ENCODE measurements at places on chromosomes 11 and 22.

- no peak for DNase-seq
Observed at GRCh38 chr11:70473873-70474690, 75.8 kb downstream of the CTTN start.

DNA sequence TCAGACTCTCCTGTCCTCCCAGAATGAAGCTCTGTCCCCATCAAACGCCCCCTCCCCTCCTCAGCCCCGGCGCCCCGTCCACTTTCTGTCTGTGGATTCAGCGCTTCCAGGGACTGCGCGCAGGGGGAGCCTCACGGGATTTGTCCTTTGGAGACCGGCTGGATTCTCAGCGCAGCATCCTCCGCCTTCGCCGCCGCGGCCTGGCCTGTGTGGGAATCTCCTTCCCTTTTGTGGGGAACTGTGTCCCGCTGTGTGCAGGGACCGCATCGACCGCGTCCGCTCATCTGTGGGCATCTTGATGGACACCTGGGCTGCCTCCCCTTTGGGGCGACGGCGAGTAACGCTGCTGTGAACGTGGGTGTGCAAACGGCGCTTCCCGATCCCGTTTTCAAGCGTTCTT is 1.1 kb upstream of the SCT start:
- DNase-seq = no peak

GRCh38 chr11:127919206-127920000 is 668.0 kb downstream of the ETS1 start:
- DNase-seq = peak; percentile 1

- no peak for DNase-seq
Observed at GRCh38 chr11:116836632-116836991, 810 bp downstream of the APOA1 start.

DNA sequence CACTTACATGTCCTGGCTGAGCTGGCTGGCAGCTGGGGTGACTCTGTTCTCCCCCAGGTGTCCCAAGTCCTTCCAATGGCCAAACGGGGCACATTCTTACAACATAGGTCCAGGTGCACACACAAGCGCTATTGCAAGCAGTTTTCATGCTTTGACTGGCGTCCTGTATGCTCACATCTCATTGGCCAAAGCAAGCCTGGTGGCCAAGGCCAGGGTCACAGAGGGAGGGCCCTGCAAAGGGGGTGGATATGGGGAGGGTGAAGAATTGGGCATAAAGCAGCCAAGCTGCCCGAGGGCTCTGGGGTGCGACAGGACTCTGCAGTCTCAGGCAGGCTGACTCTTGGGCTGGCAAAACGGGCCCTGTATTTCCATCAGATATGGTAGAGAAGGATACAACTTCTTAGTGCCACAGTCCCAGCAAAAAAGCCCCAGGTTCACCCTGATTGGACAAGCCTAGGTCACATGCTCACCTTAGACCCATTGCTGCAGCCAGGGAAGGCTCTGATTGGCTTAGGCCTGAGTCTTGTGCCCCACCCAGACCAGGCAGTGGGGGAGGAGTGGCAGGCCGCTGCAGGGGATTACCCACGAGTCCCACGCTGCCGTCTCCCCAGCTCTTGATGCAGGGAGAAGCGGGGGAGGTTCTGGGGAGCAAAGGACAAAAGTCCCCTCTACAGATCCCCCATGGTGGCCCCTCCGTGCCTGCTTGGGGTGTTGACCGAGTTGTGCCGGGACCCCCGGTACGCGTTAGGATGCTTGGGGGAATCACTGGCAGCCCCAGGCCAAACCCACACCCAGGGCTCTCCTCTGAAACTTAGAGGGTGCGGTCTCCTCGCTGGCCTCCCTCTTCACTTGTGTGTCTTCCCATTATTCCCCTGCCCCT is 110.8 kb downstream of the ARHGAP8 start:
- no peak for DNase-seq

DNA sequence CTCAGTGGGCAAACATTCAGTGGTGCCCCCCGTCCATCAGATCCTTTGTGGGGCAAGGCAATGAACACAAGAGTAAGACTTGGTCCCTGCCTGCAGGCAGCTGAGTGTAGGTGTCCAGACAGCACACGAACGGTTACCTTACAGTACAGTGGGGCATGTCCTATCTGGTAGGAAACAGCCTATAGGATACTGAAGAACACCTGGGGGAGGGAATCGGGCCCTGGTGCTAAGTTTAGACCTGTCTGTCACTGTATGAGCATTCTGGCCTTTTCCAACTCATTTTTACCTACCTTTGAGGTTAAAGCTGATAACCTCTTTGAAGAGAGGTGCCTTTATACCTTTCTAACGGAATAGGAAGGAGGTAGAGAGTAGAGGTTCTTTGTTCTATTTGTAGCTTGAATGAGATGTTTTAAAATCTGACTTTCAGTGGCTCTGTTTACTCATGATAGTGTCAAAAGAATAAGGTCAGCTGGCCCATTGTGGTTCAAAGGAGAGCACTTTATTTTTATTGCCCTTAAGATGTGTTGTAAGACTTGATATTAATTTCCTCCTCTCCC is 8.9 kb downstream of the ZNRF3 start:
- no peak for DNase-seq

DNA sequence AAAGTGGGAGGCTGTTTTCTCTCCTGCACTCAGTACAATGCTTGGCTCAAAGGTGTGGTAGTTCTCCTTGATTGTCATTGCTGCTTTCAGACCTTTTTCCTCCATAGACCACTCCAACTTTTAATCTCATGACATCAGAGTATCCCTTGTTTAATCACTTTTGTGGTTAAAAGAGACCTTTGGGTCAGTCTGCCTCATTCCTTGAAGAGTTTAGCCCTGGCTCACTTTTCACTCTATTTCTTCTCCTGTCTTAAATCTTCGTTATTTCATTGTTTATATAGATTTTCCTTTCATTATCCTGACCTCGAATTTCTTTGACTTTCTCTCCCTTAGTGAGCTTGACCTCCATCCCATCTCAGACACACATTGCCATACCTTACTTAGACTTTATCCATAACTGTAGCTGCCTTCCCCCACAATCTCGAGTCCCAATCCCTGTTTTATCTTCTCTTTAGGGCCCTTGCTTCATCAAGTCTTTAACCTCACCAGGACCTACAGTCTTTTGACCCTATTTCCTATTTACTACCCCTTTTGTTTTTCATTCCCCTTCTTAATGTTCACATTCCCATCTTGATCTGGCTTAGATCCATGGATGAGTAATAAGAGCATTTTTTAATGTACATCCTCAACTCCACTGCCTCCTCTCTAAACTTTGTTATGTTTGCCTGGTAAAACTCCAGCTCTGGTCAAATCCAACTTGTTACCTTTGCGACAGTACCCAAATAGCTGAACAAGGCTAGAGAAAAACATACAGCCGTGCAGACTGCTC is 9.5 kb downstream of the ATXN10 start:
- no peak for DNase-seq

DNA sequence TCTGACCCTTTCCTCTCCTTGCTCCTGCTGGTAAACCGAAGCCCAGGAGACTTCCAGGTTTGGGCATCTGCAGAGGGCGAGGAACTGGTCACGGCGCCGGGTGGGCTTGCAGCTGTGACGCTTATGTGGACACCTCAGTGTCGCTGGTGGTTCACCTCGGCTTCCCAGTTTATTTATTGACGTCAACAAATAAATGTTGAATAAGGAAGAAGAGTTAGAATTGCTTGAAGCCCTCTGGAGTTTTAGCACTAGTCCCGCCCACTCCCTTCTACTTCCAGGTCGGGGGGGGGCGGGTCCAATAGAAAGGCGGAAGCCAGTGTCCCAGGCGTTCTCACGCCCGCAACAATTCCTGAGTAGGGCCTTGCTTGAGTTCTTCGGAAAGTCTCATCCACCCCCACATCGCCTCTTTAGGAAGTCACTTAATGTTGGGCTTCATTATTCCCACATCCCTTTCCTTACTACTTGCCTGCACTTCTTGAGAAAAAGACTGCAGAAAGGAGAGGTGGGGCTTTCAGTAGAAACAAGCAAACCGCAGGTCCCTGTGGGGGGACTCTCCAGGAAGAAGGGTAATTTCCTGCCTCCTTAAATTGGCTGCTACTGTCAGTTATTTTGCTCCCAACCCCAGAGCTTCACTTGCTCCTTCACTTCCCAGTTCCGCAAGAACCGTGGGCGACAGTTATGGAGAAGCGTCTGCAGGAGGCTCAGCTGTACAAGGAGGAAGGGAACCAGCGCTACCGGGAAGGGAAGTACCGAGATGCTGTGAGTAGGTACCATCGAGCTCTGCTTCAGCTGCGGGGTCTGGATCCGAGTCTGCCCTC is at the start of gene TTC9C:
Gene TTC9C (plus strand): TSS at position 316 of the 818 bp plus-strand sequence. CDS start 363 bp downstream, at position 679.
- DNase-seq = peak; percentile 59

DNA sequence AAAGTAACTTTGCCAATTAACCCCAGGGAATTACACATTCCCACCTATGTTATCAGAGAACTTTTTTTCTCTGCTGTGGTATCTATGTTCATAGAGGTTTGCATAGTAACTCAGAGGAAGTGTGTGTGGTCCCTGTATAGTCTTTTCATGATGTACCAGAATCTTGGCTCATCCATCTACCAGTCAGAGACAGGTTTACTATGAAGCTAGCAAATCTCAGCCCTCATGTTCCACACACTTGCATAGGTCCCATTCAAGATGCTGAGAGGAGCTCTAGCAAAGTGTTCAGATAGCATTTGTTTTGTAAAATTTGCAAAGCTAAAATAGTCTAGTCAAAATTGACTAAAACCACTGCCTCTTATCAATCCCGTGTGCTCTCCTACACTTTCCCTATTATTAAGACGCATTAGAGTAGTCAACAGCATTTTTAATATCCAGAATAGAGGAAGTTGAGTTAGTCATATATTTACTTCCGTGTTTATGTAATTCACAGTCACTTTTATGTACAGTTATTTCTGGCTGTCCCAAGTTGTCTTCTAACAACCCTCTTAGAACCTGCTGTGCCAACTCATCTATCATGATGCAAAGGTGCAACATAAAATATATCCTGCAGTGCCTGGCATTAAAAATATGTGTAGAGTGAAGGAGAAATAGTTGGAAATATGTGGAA is 184.2 kb downstream of the FAM76B start:
- DNase-seq = no peak

DNA sequence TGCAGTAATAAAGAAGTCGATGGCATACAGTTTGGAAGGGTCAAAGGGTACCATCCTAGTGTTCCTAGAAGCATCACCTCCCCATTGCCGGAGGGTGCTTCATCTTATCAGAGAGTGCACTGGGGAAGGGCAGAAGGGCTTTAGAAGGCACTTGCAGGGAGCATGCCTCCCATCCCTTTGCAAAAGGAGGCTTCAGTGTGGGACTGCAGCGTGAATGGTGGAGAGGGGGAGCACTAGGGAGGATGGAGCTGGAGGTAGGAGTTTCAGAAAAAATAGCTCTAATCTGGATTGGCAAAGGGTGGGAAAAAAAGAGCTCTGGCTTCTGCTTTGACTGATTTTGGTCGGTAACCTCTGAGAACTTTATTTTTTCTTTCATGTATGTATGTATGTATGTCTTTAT is 5.0 kb downstream of the NTM start:
- no peak for DNase-seq

- no peak for DNase-seq
Observed at GRCh38 chr11:92457250-92457649, 232.6 kb downstream of the FAT3 start.

DNA sequence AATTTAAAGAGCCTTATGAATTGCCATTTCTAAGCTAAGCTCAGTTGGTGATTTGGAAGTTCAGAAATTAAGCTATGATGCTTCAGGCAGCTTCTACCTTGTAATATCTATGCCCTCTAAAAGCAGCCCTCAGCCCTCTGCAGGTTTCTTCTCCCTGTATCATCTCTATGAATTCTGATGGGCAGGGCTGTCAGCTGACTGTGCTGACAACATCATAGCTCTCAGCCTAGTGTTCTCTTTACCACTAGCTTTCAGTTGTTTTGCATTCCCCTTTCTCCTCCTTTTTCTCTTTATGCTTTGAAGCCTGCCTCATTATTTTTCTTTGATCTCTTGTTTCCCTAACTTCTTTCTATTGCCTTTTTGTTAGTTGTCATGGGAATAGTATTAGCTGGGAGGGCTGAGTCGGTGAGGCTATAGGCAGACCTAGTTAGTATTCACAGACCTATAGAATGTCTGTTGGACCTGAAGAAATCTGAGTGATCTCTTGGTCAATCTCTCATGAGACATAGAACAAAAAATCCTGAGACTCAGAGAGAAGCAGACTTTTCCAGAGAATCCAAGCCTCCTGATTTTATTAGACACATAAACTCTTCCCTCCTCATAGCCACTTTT is 535.4 kb downstream of the RAB38 start:
- DNase-seq = no peak

GRCh38 chr11:15672825-15673224 is 558.1 kb downstream of the INSC start:
- DNase-seq = no peak

GRCh38 chr11:12188548-12189317 is 78.3 kb downstream of the MICAL2 start:
- DNase-seq = no peak

- no peak for DNase-seq
Observed at GRCh38 chr11:77252555-77253270, 48.8 kb downstream of the GDPD4 start.

GRCh38 chr11:36403661-36404060 is 106.4 kb downstream of the TRAF6 start:
- DNase-seq = no peak

- no peak for DNase-seq
Observed at GRCh38 chr11:73072935-73073481, 69.1 kb downstream of the FCHSD2 start.

DNA sequence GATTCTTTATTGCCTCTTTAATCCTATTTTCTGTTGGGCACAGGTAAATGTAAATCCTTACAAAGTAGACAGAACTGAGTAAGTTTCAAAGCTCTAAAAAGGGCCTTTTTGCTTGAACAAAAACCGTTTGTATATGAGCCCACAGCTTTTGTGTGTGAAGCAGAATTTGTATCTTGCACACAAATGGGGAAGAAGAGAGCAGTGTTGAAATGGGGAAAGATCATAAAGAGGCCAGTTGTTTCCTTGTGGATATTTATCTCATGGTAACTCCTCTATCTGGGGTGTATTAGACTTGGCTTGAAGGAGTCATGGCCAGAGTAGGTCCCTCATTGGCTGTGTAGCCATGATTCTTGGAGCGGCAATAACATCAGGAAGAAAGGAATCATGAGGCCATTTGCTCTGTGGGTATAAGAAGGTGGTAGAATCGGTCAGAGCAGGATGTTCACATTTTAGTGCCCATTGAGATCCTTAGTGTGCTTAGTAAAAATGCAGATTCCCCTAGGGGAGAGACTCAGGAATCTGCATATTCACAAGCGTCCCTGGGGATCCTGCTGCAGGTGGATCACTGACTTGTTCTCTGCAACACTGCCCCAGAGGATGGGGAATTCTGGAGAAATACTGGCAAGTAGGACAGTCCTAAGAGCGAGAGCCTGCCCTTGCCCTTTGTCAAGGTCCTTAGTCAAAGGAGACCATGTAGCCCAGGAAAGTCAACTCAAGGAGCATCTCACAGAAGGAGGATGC is 126.5 kb downstream of the LDLRAD3 start:
- no peak for DNase-seq

Measured in AG09319 (cell line).